ENCODE measurements at places on chromosomes 3 and 15.

DNA sequence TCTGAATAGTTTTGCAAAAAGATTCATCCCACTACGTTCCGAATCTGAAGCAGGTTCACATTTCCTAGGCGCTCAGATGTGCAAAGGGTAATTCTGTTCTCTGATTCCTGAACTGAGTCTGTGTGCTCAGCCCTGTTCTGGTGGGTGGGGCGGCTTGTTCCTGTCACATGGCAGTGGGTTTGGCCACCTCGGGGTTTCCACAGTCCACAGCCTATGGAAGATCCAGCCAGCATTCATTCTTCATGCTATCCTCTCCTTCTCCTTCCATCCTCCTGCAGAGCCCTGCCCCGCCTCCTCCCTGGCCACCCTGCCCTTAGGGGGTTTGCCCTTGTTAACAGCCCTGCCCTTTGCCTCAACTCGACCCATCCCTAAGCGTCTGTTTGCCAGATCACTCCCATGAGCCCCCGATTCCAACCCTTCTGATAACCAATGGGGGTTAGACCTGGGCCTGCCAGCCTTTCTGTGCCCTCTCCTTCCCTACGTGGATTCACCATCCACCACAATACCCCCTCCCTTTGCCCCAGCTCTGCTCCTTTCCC is 31.0 kb downstream of the PRR20G start:
- peaks cover 27% of the 10 kb centered on the region for H3K27me3 ChIP-seq
- no peak overlapping the region for H3K4me3 ChIP-seq
- no peak overlapping the region for H3K27ac ChIP-seq
- no peaks in the 10 kb centered on the region for H3K36me3 ChIP-seq
- DNase-seq, result no peak
- H3K4me1 ChIP-seq, result peaks cover 4% of the 10 kb centered on the region

DNA sequence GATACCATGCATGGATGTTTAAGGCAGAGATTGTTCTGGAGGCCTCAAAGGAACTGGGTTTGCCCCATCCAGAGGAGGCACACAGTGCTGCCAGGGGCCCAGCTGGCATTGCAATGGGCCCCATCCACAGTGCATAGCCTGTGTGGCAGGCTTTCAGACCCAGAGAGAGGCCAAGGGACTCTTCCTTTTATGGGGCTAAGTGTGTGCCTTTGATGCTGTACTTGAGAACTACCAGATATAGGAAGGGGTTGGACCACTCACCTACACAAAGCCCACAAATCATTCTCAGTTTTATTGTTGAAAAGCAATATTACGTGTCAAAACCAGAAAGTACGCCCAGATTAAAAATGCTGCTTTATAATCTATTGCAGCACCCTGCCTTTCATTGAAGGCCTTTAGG is 134.9 kb downstream of the EPHB1 start:
- H3K27me3 ChIP-seq, result peaks cover 85% of the 10 kb centered on the region
- no peak for DNase-seq
- H3K4me1 ChIP-seq, result peaks cover 9% of the 10 kb centered on the region
- no peak overlapping the region for H3K27ac ChIP-seq
- H3K36me3 ChIP-seq, result no peaks in the 10 kb centered on the region
- H3K4me3 ChIP-seq, result no peak overlapping the region

DNA sequence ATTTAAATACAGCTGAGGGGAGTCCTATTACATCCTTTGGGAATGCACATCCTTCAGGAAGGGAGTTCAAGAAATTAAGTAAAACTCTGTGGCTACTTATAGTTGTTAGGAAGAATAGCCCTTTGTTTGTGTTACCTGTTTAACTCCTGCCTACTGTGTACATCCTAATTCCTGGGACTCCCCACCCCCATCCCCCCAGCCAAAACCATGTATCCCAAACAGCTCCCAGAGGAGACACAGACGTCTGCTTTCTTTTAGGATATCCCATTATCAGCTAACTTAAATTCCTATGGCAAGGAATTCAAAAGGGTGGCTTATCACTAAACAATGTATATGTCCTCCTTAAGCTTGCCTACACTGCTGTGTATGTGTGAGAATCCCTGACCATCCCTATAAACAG is 581.7 kb downstream of the DIPK2A start:
- no peak overlapping the region for H3K4me3 ChIP-seq
- H3K4me1 ChIP-seq, result peaks cover 19% of the 10 kb centered on the region
- DNase-seq, result no peak
- no peaks in the 10 kb centered on the region for H3K36me3 ChIP-seq
- H3K27ac ChIP-seq, result no peak overlapping the region
- H3K27me3 ChIP-seq, result no peaks in the 10 kb centered on the region

GRCh38 chr3:178152031-178152806 is 384.0 kb upstream of the KCNMB2 start:
- H3K27ac ChIP-seq, result no peak overlapping the region
- peaks cover 6% of the 10 kb centered on the region for H3K4me1 ChIP-seq
- peaks cover 4% of the 10 kb centered on the region for H3K36me3 ChIP-seq
- no peaks in the 10 kb centered on the region for H3K27me3 ChIP-seq
- no peak overlapping the region for H3K4me3 ChIP-seq

- H3K36me3 ChIP-seq, result no peaks in the 10 kb centered on the region
- H3K27me3 ChIP-seq, result peaks cover 14% of the 10 kb centered on the region
- no peak overlapping the region for H3K27ac ChIP-seq
- peak; percentile 66 for DNase-seq
Measured at GRCh38 chr15:70526221-70526973, 237.0 kb downstream of the UACA start.

DNA sequence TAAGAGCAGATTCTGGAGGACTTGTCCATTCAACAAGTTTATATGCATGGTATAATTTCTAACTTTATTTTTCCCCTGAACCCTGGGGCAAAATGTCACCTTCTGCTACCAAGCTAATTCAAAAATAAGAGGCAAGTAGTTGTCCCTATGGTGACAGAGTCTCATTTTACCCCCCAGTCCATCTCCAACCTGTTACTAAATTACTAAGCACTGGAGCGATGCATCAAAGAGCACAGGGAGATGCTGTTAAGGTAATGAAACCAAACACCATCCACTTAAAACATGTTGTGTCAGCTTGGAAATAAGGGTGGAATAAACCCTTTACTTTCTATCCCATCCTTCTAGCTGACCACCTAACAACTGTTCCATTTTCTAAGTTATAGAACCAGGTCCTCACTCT is 417.4 kb upstream of the ATP11B start:
- no peak overlapping the region for H3K27ac ChIP-seq
- no peaks in the 10 kb centered on the region for H3K4me1 ChIP-seq
- H3K4me3 ChIP-seq, result no peak overlapping the region
- no peak for DNase-seq
- no peaks in the 10 kb centered on the region for H3K27me3 ChIP-seq

DNA sequence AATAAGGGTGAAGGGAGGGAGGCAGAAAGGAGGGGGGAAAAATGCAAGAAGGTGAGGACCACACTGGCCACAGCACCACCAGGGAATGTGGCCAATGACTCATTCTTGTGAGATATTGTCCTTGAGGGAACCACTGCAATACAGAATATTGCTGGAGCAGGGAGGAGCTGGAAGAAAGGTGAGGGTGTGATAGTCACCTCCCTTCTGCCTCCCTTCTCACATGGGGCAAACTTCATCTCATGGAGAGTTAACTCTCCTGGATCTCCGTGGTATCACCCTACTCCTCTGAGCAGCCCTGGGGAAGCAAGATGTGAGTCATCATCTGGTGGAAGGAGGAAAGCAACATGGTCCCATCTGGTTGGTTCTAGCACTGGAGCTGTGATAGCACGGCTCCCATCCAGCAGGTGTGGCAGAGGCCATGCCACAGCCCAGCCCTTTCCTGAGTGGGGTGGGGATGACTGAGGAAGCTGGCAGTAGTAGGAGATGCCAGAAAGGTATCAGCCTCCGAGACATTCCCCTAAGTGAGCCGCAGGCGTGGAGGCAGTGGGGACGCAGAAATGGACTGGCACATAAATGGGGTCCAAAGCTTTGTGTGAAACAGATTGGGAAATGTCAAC is 115.9 kb upstream of the LPP start:
- peaks cover 23% of the 10 kb centered on the region for H3K4me1 ChIP-seq
- peaks cover 9% of the 10 kb centered on the region for H3K27me3 ChIP-seq
- no peaks in the 10 kb centered on the region for H3K36me3 ChIP-seq

Data from type B pancreatic cell (in vitro differentiated cells).